ENCODE measurements at places on chromosomes 7 and 10.

DNA sequence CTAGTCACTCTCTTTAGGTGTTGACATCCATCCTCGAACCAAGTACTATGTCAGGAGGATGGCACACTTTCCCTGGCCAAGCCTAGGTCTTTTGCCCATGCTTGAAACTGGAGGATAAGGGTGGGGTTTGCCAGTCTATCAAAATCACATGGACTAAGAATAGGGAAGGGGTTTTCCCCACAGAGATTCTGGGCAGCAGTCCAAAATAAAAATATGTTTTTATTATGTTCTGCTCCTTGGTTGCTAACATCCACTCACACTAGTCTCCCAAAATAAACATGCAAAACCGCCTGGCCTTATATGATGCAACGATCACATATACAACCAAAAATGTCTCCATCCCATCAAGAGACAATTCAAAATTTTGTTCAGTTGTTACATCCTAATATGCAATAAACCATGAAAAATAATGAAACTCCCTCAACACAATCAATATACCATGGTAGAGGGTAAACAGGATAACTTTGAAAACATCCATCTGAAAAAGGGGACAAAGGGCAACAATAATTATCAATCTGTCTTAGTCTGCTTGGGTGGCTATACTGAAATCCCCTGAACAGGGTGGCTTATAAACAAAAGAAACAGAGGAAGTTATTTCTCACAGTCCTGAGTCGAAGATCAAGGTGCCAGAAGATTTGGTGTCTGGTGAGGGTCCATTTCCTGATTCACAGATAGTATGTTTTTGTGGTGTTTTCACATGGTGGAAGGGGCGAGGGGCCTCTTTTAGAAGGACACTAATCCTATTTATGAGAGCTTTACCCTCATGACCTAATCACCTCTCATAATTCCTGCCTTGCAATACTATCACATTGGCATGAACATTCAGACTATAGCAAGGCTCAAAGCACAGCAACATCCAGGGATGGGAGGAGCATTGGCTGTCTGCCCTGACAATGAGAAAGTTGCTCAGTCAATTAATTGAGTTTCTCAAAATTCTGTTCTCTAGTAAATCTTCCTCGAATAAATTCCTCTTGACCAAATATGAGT is 159.3 kb downstream of the ETV1 start:
- no peak for DNase-seq

DNA sequence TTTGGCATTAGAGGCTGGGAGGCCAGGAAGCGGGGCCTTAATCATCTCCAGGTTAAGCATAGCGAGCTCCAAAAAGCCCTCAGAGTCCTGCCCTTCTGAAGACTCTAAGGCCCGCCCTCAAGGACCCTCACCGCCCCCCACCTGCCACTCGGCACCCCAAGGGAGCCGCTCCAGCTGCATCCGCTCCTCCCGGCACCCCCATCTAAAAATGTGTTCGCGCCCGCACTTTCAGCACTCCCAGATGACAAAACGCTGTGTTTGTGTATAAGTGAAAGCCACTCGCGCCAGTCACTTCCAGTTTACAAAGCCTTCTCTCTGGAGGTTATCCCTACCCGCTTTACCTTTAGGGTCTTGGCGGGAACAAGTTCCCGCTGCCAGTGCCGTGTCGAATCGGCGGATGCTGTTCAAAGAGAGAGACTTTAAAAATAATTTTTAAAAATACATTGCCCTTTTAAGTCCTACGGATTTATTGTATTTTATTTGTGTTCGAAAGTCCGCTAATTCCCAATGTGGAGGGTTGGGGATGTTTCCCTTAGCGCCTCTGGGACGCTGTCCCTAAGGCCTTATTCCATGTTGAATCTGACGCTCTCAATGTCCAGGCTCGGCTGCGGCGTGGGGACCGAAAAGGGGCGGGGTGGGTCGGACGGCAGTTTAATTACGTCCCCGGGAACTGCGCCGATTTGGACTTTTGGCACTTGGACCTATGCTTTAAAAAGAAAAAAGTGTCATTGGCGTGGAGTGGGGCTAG is at the start of the genes DCLRE1A and NHLRC2:
TSS of gene DCLRE1A (minus strand) at position 70 of the 748 bp plus-strand sequence. CDS start 900 bp downstream, outside the sequence.
TSS of gene NHLRC2 (plus strand) at position 649 of the 748 bp plus-strand sequence. CDS start 212 bp downstream, outside the sequence.
- DNase-seq: peak; percentile 48

DNA sequence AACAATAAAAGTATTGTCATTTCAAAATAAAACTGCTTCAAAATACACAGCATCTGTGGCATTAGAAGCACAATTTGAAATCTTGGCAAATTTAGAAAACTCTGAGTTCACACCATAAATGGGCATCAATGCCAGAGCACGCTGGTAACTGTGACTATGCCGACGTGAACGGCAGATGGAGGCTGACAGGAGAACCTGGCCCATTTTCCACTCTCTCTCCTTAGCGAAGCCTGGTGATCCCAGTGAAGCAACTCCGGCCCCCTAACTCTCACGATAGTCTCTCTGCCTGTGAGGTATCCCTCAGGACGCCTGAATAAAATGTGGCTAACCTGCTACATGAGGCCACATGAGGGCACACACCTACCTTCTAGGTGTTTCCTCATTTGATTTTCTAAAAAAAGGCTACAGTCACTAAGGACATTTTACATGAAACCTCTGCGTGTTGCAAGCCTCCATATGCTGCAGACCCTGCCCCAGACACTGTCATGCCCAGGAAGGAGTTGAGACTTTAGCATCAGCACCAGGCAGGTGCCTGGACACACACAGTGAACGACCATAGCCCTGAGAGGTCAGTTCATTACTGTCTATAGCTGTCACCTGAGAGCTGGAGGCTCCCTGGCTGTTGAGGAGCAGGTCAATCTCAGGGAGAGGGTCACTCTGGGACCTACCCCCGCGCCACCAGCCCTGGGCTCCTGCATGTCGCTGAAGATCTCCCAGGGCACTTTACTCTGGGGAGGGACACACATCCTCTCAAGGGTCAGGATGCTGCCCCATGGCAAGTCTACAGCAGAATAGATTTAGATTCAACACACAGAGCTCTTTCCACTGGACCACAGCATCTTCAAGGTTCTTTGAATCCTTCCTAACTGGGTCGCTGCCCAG is 62.9 kb upstream of the CAMK2B start:
- no peak for DNase-seq

DNA sequence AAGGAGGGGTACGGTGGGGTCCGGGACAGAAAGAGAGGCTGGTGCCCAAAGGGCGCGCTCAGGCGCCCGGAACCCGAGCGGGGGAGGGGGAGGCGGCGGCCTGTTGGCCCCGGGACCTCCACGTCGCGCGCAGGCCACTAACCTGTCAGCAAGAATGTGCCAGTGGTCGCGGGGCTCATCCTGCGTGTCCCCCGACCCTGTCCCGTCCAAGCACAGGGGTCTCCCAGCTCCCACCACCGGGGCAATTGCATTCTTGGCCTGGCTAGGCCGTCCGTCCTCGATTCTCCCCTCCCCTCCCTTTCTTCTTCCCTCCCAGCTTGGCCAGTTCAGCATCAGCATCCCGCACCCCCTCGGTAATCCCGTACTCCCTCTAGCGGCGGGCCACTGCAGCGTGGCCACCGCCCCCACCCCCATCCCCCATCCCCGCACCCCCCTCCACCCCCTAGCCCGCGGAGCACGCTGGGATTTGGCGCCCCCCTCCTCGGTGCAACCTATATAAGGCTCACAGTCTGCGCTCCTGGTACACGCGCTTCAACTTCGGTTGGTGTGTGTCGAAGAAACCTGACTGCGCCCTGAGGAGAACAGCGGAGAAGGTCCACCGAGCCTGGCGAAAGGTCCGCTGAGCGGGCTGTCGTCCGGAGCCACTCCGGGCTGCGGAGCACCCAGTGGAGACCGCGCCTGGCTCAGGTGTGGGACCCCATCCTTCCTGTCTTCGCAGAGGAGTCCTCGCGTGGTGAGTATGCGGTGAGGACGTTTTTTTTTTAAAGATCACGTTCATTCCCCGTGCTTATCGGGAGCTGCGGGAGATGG is at the start of gene SGCE:
TSS of gene SGCE (minus strand) at position 286 of the 810 bp plus-strand sequence. CDS start at position 251, 35 bp downstream.
- no peak for DNase-seq

GRCh38 chr10:110755781-110756180 is 111.6 kb downstream of the RBM20 start:
- DNase-seq: no peak

GRCh38 chr7:157410831-157411556 is 74.2 kb downstream of the DNAJB6 start:
- DNase-seq: no peak

GRCh38 chr10:34776090-34776690 is 38.9 kb downstream of the PARD3 start:
- DNase-seq: no peak

DNA sequence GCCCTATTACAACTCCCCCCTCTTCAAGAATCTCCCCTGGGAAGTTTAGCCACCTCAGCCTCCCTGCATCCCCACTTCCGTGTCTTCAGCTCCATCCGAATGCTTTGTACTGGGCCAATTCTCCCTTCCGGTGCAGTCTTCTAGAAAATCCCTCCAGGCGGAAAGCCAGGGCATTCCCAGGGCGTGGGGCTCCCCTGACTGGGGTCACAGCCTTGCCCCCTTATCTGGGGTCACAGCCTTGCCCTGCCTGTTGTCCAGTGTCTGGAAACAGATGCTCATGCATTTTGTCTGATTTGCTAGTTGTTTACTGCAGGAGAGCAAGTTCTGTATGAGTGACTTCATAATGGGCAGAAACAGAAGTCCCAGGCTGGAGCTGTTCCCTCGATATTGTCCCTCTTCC is 112.5 kb upstream of the TCERG1L start:
- no peak for DNase-seq

DNA sequence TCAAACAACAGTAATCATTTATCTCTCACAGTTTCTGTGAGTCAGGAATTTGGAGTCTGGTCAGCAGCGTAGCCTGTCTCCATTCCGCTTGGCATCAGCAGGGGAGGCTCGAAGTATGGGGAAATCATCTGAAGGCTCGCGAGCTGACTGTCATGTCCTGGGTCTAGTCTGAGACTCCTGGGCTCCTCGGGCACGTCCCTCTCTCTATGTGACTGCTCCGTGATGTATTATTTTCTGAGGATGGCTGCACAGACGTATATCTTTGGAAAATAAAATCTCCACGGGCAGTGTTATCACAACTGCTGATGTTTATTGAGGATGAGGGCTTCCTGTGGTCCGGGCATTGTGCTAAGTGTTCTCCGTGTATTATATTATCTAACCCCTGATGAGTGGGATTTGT is 23.3 kb upstream of the PCGF5 start:
- no peak for DNase-seq

DNA sequence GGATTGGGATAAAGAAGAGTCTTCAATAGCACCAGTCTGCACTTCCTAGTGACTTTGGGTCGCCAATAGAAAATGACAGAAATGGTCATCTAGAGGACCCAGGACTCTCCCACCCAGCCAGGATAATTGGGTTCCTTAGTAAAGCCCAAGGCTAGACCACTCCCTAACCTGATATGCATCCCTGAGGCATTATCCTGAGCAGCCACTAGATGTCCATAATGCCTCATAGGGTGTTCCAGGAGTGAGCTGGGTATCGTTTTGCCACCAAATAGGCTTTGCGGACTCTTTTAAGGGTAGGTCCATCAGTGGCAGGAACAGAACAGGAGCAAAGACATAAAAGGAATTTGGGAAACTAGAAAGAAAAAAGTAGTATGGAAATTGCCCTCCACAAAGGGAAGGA is 4.5 kb upstream of the LRRC4 start:
- no peak for DNase-seq

DNA sequence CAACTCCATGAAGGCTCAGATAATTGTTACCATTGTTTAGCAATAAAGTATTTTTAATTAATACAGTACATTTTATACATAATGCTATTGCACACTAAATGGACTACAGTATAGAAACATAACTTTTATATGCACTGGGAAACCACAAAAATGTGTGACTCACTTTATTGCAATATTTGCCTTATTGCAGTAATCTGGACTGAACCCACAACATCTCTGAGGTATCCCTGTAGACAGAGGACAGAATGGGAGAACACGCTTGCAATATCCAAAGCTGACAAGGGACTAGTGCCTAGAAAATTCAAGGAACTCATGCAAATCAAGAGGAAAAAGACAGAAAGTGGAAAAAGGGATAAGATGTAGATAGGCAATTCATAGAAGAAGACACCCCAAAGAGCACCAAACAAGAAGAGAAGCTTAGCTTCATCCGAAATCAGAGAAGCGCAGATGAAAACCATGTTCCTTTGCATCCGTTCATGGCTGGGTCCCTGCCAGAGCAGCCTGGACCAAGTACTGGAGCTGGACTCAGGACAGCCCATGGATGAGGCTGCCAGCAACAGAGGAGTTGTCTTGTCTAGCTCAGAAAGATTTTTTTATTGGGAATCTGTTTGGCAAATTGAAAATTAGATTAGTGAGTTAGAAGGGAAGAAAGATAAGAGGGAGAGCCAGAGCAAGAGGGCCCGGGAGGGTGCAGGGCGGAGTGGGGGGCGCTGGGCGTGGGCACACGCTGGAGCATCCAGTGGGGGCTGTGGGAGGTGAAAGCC is 16.0 kb upstream of the GALNTL5 start:
- no peak for DNase-seq

- no peak for DNase-seq
These were observed 348.9 kb downstream of the PTPRN2 start for GRCh38 chr7:158238616-158239289.

DNA sequence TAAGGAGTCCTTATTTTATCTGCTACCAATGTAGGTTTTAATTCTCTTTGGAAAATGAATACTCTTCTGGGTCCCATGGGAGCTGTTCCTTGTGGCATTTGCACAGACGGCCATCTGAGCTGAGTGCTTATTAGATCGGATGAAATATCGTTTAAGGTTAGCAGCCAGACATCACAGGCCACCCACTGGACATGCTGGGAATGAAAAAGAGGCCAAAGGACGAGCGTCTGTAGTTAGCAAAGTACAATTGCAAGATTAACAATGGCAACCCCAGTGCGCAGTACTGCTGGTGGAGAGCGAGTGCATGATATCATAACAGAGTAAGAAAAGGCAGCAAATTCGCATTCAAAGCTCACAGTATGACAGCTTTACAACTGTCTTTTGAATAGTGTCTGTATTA is 28.3 kb upstream of the CREB5 start:
- no peak for DNase-seq

DNA sequence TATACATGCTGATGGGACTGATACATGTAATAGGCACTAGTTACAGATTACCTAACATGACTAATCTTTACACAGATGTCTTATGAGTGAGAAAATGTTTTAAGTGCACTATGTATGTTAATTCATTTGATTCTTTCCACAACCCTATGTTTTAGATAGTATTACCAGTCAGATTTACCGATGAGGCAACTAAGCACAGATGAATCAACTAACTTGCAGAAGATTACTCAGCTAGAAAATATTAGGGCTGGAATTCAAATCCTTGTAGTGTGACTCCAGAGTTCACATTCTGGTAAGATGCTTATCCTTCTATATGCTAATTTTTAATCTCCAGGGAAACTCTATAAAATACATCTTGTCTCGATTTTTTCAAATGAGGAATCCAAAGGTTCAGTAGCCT is 964.9 kb downstream of the REEP3 start:
- DNase-seq: no peak

DNA sequence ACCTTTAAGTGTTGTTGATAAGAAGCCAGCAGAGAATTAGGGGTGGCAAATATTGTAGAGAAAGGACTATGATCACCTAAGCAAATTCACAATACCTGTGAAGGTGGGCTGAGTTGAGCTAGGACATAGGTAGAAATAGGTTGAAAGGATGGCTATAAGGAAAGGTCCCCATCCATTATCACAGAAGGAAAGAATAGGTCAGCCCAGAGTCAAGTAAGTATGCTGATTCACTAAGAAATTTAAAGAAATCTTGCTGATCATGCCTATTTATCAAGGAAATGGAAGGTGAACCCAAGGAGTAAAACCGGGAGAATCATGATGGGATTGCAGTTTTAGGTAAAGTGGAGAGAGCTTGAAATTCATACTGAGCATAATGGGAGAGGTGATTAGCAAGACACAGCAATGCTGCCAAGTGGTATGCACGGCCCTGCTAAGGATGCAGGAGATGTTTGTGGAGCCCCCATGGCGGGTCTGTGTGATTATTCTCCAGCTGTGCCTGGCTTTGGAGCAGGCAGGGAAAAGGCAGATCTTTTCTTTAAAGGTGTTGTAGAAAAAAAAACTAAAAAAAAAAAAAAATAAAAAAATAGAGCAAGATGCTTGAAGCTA is 399.4 kb downstream of the PLXDC2 start:
- DNase-seq: no peak

Measured in activated CD4-positive, alpha-beta T cell treated with anti-CD3 and anti-CD28 coated beads for 24 hours (primary cell).